AG04450 (cell line): ENCODE measurements at places on chromosomes 4 and X. TPM values are rescaled to one million over a fixed set of nuclear protein-coding genes. Genes with fewer than 3 reads are reported as not detected.
A peak's percentile ranks its signal among the peaks of the same experiment; 100 is the strongest.

- DNase-seq, result no peak
Observed at GRCh38 chrX:117653396-117653795, 463.2 kb downstream of the KLHL13 start.

DNA sequence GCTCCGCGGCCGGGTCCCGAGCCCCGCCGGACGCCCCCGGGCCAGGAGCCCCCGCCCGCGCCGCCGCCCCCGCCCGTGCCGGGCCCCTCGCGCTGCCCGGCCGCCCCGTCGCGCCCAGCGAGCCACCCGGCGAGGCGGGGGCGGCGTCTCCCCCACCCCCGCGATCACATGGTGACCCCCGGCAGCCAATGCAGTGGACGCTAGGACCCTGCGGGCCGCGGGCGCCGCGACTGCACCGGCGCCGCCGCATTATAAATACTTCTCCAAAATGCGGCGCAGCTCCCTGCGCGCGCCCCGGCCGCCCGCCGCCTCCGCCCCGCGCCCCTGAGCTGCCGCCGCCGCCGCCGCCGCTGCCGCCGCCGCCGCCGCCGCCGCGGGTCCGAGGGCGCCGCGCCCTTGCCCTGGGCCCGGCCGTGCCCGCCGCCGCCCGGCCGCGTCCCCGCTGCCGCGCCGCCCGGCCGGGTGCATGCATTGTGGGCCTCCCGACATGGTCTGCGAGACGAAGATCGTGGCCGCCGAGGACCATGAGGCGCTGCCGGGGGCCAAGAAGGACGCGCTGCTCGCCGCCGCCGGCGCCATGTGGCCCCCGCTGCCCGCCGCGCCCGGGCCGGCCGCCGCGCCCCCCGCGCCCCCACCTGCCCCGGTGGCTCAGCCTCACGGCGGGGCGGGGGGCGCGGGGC is at the start of gene NAT8L:
NAT8L (plus strand) TSS at position 282 of the 680 bp plus-strand sequence; CDS start at position 467, 185 bp downstream.
- no peak for DNase-seq

GRCh38 chr4:3369781-3370674 is 71.7 kb upstream of the HGFAC start:
- peak; percentile 57 for DNase-seq

DNA sequence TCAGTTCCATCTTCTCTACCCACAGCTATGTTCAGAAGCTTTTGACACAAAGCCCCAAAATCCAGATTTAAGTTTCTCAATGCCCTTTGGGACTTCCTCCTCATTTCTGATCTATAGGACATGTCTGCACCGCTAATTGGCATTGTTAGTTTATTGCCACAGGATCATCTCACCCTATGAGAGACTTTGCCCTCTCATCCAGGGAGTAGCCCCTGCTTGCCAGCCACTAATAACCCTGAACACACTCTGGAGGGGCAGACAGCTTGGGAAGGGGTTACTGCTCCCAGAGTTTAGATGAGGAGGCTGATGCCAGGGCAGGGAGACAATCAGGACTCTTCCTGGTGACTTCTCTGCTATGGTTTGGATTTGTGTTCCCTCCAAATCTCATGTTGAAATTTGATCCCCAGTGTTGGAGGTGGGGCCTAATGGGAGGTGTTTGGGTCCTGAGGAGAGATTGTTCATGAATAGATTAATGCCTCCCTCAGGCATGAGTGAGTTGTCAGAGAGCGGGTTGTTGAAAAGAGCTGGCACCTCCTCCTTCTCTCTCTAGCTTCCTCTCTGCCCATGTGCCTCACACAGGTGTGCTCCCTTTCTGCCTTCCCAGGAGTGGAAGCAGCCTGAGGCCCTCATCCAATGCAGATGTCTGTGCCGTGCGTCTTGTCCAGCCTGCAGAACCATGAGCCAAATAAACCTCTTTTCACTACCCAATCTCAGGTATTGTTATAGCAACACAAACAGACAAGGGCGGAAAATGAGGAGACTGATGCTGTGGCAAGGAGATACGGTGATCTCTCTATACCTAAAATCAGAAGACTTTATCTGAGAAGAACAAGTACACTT is 3.6 kb upstream of the SCARB2 start:
- DNase-seq, result no peak

DNA sequence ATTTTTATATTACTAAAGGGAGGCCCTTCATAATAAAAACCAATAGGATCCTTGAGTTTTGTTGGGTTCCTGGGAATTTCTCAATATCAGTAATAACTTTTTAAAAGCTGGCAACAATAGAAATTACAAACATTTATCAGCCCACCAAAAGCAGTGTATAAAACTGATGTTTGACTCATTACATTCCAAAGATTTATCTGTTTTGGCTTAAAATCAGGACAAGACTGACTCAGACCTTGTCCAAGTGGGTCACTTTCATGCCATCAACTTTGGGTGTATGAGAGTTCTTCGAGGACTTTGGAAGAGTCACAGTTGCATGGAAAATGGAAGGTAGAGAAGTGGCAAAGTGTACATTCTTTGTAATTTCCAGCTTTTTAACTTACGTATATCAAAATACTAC is 102.8 kb downstream of the FRMPD4 start:
- no peak for DNase-seq

FAM156A gene
- 18.2 and 24.0 TPM in 2 replicates for polyA plus RNA-seq

DNA sequence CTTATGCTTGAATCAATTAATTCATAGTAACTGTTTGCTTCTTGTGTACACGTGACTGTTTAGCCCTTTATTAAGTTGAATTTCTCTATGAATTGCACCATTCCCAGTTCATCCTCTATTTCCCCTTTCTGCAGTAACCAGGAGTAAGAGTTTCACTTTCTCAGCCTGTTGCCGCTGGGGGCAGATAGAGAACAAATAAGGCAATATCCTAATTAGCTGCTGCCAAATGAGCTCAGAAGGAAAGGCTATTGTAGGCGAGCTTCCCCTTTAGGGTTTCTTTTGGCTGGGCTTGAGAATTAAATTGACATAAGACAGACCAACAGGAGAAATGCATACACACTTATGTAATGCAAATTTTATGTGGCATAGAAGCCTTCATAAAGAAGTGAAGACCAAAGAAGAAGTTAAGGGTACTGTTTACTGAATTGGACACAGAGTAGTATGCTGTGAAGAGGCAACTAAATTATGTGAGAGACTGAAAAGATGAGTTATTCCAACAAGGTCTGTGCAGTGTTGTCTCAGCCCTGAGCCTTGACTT is 1594.7 kb downstream of the TECRL start:
- no peak for DNase-seq

CLDN24 gene
- not detected in 2 replicates for polyA plus RNA-seq

- no peak for DNase-seq
Observed at GRCh38 chrX:123267220-123267619, 83.1 kb downstream of the GRIA3 start.

- DNase-seq, result no peak
Observed at GRCh38 chrX:10617999-10618351, 2.4 kb downstream of the MID1 start.

TGIF2LX gene
- not detected in 2 replicates for polyA plus RNA-seq

DNA sequence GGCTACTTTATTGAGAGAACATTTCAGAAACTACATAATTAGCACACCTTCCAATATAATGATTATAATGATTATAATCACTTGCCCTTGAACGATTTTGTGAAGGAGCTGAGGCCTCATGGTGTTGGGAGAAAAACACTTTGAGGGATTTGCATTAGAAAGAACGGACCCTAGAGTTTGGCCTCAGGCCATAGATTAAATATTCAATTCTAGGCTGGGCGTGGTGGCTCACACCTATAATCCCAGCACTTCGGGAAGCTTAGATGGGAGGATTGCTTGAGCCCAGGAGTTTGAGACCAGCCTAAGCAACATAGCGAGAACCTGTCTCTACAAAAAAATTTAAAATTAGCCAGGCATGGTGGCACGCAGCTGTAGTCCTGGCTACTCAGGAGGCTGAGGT is 12.9 kb upstream of the PRKG2 start:
- no peak for DNase-seq

DNA sequence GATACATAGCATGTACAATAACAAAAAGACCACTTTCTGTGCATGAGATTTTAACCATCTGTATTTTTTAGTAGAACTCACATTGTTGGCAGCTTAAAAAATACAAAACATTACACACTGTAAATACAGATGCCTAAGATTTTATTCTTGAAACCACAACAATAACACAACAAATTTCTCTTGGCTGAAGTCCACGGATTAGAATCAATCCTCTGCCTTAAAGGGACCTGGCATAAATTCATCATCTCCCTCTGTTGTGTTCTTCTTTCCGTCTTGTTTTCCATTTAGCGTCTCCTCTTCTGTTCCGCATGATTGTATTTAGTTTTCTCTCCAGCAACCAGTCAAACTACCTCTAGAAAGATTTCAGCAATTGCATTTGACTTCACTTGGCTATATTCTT is 231.0 kb downstream of the SPOCK3 start:
- no peak for DNase-seq

- no peak for DNase-seq
Observed at GRCh38 chrX:1108501-1109445, 103.7 kb downstream of the CRLF2 start.

GRCh38 chr4:106585915-106586349 is 217.4 kb upstream of the GIMD1 start:
- DNase-seq, result no peak

TAPT1 gene
- 8.9 and 11.5 TPM in 2 replicates for polyA plus RNA-seq

DNA sequence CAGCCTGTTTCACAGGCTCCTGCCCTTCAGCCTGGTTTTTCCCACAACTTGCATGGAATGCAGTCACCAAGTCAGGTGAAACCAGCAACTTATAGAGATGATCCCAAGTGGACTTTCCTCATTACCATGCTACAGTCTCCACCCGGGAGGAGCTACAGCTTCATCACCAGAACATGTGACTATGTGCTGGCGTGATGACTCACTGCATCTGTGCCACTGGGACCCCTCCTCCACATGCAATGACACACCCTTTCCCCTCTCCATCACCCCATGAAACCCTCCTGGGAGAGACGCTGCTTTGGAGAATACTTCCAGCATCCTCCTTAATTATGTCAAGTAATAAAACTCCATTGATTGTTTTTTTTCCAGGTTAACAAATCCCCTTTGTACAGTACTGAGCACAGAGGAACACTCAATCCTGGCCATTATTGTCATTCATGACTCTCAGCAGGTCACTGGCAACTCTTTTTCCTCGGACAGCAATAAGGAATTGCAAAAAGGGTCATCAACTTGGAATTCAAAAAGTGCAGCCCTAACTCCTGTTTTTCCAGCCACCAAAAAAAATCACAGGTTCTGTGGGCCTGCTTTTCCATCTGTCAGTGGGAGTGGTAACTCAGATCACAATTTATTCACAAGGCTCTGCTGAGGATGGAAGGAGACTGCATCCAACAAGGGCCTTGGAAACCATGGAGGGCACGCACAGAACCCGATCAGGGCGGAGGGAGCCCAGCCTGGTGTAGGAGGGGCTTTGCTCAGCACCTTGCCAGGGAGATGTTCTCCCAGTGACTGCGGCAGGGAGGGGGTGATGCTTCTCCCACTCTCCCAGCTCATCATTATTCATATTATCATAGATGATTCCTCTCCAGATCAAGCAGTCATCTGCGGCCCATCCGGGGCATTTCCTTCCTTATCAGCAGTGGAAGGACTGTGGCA is 17.4 kb downstream of the QDPR start:
- no peak for DNase-seq

GRCh38 chr4:12723849-12724447 is 760.2 kb downstream of the RAB28 start:
- DNase-seq, result no peak

AMTN gene
- not detected in 2 replicates for polyA plus RNA-seq

STK32B gene
- 4.0 and 4.3 TPM in 2 replicates for polyA plus RNA-seq

EGF gene
- polyA plus RNA-seq, result 0.14 TPM in 2 replicates

GRCh38 chrX:7083021-7083420 is 64.5 kb upstream of the STS start:
- DNase-seq, result no peak

- no peak for DNase-seq
Observed at GRCh38 chr4:136829280-136829679, 703.0 kb downstream of the PCDH18 start.

MAGEA9B gene
- not detected in 2 replicates for polyA plus RNA-seq

GRCh38 chrX:1581132-1581531 is 10.3 kb upstream of the AKAP17A start:
- DNase-seq, result no peak

RIPPLY1 gene
- polyA plus RNA-seq, result not detected in 2 replicates

SRP72 gene
- polyA plus RNA-seq, result 134 and 176 TPM in 2 replicates

- no peak for DNase-seq
Observed at GRCh38 chr4:158787709-158788475, 19.1 kb downstream of the FNIP2 start.

MAGEA8 gene
- not detected in 2 replicates for polyA plus RNA-seq

DNA sequence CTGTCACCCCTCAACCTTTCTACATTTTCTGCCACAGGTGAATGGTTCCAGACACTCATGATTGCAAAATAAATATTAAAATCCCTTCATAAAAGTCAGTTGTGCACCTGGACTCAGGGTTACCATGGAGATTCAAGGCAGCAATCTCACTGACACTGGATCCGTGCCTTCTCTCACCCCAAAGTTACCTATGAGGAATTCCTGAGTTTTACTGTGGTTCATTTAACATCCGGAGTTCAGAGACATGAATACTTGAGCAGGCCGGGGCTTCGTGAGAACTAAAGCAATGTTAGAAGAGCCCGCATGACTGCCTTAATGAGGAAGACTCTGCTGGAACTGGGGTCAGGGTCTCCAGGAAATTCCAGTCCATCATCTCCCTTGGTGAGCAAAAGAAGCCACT is 12.5 kb upstream of the CLNK start:
- DNase-seq, result no peak

- DNase-seq, result no peak
Observed at GRCh38 chrX:39398215-39398962, 597.1 kb downstream of the MID1IP1 start.

GRCh38 chr4:73387552-73387951 is 16.5 kb upstream of the ALB start:
- no peak for DNase-seq

DNA sequence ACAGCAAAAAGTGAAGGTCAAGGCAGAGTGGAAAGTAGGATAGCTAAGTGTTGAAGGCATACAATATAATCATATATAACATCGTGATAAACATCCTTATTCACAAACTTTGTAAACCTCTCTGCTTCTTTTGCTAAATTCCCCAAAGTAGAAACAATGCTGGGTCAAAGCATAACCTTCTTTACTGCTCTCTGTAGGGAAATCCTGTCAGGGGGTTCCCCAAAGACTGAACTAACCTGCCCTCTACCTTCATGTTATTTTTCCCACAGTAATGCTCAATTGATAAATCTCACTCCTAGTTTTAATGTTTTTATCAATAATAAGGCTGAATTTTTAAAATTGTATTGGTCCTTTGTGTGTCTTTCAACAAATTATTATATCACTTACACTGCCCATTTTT is 55.7 kb downstream of the DCHS2 start:
- DNase-seq, result no peak

- DNase-seq, result no peak
Observed at GRCh38 chr4:29571322-29571721, 1148.8 kb upstream of the PCDH7 start.

GRCh38 chr4:72314869-72315268 is 254.2 kb downstream of the ADAMTS3 start:
- DNase-seq, result peak; percentile 33

DNA sequence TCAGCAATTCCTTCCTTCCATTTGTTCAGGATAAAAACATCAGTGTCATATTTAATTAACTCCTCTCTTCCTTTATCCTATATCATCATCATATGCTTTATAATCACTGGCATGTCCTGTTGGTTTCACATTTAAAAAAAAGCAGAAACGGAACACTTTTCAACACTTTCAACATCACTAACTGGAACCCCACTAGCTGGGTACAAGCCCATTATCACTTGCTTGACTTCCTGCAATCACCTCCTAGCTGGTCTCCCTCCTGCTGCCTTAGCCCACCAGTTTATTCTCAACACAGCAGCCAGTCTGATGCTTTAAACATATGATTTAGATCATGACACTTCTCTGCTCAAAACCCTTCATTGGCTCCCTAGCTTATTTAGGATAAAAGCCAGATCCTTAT is 116.4 kb upstream of the LSM6 start:
- DNase-seq, result no peak

EDA gene
- polyA plus RNA-seq, result 0.02 TPM in 1 of 2 replicates, not detected in the other
